ENCODE measurements at places on chromosomes 3 and 15.

DNA sequence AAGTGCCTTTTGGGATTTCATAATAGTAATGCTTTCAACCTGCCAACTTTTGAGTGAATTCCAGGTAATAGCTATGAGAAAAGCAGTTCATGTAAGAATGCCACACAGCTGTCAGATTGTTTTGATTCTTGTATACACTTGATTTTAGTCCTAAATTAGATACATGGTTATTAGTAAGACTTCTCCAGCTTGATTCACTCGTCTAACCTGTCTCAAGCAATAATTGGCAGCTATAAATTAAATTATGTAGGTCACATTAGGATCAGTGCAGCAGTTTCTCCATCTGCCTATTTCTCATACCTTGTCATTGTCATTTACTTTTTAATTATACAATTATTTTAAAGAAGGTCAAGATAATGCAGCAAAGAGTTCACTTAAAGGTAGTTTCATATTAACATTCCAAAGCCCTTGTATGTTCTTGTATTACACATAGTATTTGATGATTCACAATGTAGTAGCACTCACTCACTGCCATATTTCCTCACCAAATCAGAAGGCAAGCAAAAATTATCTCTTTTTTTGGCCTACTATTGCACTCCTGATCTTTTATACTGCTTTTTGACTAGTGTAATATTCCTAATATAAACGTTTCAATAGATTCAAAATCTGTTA lies 10.9 kb upstream of the CRYBG3 start:
- DNase-seq = no peak

DNA sequence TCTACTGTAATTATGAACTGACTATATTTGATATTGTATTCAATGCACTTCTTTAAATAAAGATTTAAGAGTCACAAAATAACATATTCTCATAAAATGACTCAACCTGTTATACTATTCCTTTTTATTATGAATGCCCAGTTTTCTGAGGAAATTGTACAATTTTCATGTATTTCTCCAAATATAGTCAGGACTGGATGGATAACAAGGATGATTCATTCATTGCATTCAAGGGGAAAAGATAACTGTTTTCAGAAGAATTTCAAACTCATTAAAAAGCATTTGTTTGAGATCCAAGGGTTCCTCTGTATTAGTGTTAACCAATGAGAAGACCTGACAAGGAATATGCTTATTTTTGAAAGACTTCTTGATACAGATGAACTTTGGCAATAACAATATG lies 163.7 kb downstream of the MEIS2 start:
- no peak for DNase-seq

DNA sequence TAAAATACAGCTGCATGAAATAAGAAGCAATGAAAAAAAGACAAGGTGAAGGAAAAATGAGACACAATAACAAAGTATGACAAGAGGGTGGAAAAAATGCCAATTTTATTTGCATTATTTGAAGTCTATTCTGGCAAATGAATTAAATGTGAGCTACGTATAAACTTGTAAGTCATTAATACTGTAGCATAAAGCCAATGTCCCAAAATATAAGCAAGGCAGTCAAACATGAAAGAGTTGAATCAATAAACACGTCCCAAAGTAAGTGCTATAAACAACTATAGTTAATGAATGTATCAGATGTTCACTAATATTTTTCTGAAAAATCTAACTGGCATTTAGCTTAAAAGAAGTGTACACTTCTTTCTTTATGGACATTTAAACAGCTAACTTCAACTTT lies 481.9 kb downstream of the ROBO1 start:
- no peak for DNase-seq

DNA sequence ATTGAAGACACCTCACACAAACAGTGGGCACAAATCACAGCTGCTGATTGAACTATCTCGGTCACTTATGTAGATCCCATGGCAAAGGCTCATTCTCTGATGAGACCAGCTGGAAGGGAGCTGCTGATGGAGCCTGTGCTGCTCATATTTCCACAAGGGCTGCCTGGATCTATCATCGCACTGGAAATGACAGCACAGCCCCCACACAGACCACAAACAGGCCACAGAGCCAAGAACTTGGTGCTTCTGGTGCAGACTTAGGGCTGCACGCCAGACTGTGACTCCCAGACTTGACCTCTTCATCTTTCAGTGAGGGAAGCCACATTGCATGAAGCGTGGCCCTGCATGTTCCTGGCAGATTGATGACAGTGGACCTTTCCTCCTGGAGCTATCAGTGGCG lies 197.6 kb downstream of the MINAR1 start:
- DNase-seq = no peak

DNA sequence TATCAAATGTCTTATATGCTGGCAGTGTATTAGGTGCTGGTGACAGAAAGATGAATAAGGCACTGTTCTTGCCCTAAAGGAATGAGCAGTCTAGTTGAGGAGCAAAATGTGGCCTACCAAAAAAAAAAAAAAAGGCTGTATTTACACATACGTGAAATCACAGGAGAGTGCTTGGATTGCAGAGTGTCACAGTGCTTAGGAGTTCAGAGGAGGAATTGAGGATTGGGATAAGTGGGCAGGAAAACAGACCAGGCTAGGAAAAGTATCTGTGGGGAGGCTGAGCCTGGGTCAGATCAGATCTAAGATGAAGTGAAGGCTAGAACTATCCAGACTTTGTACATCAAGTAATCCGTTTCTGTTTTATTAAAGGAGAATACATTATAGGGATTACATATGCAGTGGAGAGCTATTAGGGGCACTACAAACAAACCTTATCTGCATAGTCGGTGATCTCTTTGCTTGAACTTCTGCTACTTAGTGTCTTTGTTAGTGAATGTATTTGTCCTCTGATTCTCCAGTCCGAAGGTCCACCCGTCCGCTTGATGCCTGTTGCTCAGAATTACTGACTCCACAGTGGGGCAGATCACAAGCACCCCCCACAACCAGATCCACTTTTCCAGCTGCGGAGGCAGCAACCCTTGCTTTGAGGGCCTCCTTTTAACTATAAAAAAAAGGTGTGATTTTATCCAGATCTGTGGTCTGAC lies 80.0 kb downstream of the FNDC3B start:
- no peak for DNase-seq

GRCh38 chr3:191568206-191568605 lies 107.2 kb downstream of the PYDC2 start:
- DNase-seq = no peak

GRCh38 chr15:60316961-60317360 lies 80.8 kb downstream of the ANXA2 start:
- DNase-seq = no peak

DNA sequence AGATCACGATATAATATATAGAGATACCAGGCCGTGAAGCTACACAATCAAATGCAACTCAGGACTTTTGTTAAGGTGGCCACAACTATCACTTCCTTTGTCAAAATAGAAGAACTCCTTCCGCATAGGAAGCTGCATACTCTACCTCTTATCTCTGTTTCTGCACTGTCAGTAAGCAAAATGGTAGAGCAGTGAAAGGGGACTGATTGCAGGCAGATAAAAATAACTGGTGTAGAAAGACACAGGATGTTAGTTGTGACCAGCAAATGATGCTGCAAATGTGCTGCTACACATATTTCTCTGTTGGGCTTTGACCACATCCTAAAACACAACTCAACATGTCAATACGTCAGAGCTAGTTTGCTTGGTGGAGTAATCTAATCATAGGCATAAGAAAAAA lies 16.3 kb upstream of the TRAT1 start:
- no peak for DNase-seq

DNA sequence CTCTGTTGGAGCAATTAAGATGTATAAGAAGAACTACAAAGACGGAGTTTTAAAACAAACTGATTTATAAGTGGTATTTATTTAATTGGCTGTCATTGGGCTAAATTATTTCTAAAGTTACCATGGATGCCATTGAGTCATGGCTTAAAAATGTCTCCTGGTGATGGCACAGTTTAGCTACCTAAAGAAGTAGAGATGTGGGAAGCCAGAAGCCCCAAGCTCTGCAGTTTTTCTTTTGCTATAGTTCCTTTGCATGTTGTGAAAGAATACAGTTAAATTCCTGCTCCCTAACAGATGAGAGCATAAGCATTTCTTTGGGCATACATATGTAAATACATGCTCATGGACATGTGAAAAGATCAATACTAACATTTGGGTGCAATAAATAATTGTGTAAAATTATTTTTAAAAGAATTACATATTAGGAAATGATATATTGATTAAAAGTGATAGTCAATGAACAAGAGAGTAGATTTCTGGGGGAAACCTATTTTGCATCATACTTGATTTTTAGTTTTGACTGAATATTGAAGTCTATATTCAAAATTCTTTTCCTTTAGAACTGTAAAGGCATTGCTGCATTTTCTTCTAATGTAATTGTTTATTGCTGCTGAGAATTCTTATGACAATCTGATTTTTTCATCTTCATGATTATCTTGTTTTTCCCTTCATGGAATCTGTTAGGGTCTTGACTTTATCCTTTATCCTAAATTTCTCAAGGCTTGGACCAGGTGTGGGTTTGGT lies 2.1 kb downstream of the OPA1 start:
- DNase-seq = no peak

- no peak for DNase-seq
These were observed 58.1 kb upstream of the PROK2 start for GRCh38 chr3:71843071-71843470.

DNA sequence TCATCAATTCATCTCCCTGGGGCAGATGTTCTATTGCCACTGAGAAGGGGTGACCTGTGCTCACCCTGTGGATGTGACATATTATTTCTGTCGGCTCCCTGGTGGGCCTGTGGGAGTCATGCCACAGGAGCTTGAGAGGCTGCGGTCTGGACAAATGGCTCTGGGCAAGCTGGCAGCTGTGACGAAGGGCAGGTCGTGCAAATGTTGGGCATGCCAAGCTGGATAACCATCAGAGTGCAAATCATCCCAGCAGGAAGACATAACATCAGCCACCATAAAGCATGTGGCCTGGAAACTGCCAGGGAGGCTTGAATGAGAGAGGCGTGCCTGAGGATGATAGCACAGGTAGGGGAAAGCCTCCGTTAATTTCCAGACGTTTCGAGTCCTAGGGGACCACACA lies 45.3 kb upstream of the FAM3D start:
- DNase-seq = no peak

- DNase-seq = no peak
These were observed 5.9 kb downstream of the CASR start for GRCh38 chr3:122189357-122189756.

DNA sequence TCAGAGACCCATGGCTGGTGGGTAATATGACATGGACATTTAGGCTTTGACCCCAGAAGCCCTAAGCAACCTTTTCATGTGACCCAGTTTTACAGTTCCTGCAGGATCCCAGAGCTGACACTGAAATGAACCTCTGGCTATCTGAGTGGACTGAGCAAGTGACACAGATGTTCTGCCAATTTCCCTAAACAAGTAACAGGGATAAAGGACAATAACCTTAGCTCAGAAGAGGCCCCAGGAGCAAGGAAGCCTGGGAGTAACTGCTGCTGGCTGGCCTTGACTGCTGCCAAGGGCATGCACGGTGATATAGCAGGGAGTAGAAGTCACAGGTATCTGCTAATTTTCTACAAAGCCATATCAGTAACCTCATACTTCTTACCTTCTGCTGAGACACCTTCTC lies 177.9 kb downstream of the CHL1 start:
- no peak for DNase-seq

DNA sequence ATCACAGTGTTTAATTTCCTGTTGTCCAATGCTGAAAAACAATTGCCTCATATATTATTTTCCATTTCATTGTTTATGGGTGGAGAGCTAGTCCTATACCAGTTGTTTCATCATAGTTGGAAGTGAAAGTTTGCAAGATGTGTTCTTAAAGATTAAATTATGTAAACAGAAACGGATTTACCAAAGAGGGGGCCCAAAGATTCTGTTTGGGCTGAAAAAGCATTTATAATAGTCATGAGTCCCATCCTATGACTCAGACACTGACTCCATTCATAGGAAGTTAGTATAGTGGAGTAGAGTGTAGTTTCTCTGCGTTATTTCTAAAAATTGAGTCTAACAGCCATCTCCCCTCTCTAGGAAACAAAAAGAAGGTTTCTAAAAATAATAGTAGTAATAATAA lies 24.3 kb downstream of the NFKBIZ start:
- no peak for DNase-seq

All from stimulated activated CD4-positive, alpha-beta T cell treated with anti-CD3 and anti-CD28 coated beads, TNF-alpha, amount 100 ng/mL, for 48 hours (primary cell).